ENCODE measurements at places on chromosomes 12 and 14.

DNA sequence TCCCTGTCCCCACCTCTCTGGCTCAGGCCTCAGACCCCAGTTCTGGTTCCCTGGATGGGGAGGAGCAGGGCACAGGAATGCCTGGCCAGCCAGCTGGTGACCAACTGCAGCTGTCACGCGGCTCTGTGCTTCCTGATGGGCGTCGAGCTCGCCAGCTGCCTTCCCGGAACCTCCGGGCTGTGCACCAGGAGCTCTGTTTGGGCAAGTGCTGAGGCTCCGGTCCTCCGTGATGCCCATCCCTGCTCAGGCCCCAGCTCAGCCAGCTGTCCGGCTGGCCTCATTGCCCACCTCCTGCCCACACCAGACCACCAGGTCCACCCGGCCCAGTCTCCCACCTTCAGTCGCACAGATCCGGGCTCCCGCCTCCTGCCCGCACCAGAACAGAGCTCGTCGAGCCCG is 4.8 kb downstream of the IFFO1 start:
- no peaks in the 10 kb centered on the region for H3K27me3 ChIP-seq
- peaks cover 35% of the 10 kb centered on the region for H3K36me3 ChIP-seq
- no peak for DNase-seq
- no peak overlapping the region for H3K27ac ChIP-seq
- peaks cover 48% of the 10 kb centered on the region for H3K4me1 ChIP-seq
- no peak overlapping the region for H3K4me3 ChIP-seq

GRCh38 chr12:111529424-111530368 is 69.4 kb downstream of the ATXN2 start:
- no peak overlapping the region for H3K27ac ChIP-seq
- peak; percentile 73 for DNase-seq
- no peak overlapping the region for H3K4me3 ChIP-seq
- no peaks in the 10 kb centered on the region for H3K27me3 ChIP-seq
- H3K36me3 ChIP-seq = peaks cover 14% of the 10 kb centered on the region

- peaks cover 7% of the 10 kb centered on the region for H3K27me3 ChIP-seq
- no peak overlapping the region for H3K27ac ChIP-seq
- DNase-seq = no peak
- H3K4me1 ChIP-seq = peaks cover 53% of the 10 kb centered on the region
- H3K36me3 ChIP-seq = peaks cover 13% of the 10 kb centered on the region
- no peak overlapping the region for H3K4me3 ChIP-seq
Observed at GRCh38 chr14:61564618-61565091, 130.7 kb upstream of the HIF1A start.

GRCh38 chr14:31283578-31284252 is 76.1 kb upstream of the HECTD1 start:
- peaks cover 4% of the 10 kb centered on the region for H3K4me1 ChIP-seq
- H3K27ac ChIP-seq = no peak overlapping the region
- no peaks in the 10 kb centered on the region for H3K27me3 ChIP-seq
- no peaks in the 10 kb centered on the region for H3K36me3 ChIP-seq
- DNase-seq = no peak

- no peak for DNase-seq
- H3K4me3 ChIP-seq = no peak overlapping the region
- no peak overlapping the region for H3K27ac ChIP-seq
- no peaks in the 10 kb centered on the region for H3K4me1 ChIP-seq
- H3K36me3 ChIP-seq = no peaks in the 10 kb centered on the region
Observed at GRCh38 chr12:80766897-80767296, 50.2 kb downstream of the MYF5 start.

DNA sequence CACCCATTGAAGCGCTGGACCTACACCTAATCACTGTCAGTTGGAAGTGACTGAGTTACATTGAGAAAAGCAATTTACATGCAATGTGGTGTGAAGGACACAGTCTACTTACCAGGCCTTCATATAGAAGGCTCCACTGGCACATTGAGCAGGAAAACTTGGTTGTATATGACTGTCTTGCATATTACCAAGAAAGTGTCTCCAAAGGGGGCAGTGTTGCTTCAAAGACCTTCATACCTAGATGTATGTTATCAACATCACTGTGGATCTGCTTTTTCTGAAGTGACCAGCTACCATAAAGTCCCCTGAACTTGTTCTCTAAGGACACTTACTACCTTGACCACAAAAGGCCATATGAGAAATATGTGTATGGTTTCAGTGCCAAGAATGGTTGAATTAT is 64.1 kb downstream of the NELL2 start:
- peaks cover 36% of the 10 kb centered on the region for H3K4me1 ChIP-seq
- no peak overlapping the region for H3K4me3 ChIP-seq
- H3K27ac ChIP-seq = no peak overlapping the region
- DNase-seq = peak; percentile 60
- peaks cover 5% of the 10 kb centered on the region for H3K36me3 ChIP-seq
- H3K27me3 ChIP-seq = no peaks in the 10 kb centered on the region

DNA sequence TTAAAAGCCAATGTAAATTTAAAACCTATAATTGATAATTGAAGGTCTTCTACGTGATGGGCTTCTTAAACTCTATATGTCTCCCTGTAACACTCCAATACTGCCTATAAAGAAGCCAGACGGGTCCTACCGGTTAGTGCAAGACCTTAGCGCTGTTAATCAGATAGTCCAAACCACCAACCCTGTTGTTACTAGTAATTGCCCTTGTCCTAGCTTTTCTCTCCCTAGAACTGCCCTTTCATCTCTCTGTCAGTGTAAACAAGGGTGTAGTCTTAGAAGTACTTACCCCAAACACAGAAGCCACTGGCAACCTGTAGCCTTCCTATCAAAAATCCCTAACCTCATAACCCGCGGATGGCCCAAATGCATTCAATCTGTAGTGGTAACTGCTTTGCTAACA is 243.0 kb upstream of the DIO3 start:
- DNase-seq = no peak
- H3K4me1 ChIP-seq = no peaks in the 10 kb centered on the region
- H3K27me3 ChIP-seq = peaks cover 12% of the 10 kb centered on the region
- H3K36me3 ChIP-seq = no peaks in the 10 kb centered on the region

DNA sequence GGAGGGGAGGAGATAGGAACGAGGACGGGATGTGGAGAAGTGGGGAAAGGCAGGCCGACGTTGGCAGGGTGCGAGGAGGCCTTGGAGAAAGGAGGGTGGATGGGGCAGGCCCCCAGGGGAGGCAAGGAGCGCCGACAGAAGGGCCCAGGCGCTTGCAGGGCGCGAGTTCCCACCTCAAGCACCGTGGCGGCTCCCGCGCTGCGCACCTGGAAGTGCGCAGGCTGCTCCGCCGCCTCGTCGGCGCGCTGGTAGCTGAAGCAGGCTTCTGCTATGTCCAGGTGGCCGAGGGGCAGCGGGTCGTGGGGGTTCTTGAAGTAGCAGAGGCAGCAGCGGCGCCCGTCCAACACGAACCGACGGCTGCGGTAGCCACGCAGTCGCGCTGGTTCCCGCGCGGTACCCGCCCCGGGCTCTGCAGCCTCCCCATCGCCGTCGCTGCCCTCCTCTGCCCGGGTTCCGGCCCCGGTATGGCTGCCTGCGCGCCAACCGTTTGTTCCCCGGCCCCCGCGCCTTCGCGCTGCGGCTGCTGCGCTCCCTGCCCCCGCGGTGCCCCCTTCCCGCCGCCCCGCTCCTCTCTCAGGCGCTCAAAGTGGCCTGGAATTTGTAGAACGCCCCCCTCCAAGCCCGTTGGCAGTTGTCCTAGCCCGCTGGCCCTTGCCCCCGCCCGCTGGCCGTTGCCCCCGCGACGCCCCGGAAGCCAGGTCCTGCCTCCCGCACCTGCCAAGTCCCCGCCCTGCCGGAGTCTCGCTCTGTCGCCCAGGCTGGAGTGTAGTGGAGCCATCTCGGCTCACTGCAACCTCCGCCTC is 1.1 kb upstream of the ACTR6 start:
- peak overlapping the region; percentile 87 for H3K4me3 ChIP-seq
- peak overlapping the region; percentile 100 for H3K27ac ChIP-seq
- peak; percentile 90 for DNase-seq
- no peaks in the 10 kb centered on the region for H3K27me3 ChIP-seq
- H3K4me1 ChIP-seq = peaks cover 42% of the 10 kb centered on the region

- H3K27me3 ChIP-seq = peaks cover 4% of the 10 kb centered on the region
- peaks cover 11% of the 10 kb centered on the region for H3K4me1 ChIP-seq
- no peak for DNase-seq
Observed at GRCh38 chr14:24032727-24033418, 18.9 kb upstream of the CARMIL3 start.

- DNase-seq = no peak
- H3K4me3 ChIP-seq = no peak overlapping the region
- H3K27me3 ChIP-seq = no peaks in the 10 kb centered on the region
Observed at GRCh38 chr12:22529281-22530060, 14.9 kb downstream of the C2CD5 start.

DNA sequence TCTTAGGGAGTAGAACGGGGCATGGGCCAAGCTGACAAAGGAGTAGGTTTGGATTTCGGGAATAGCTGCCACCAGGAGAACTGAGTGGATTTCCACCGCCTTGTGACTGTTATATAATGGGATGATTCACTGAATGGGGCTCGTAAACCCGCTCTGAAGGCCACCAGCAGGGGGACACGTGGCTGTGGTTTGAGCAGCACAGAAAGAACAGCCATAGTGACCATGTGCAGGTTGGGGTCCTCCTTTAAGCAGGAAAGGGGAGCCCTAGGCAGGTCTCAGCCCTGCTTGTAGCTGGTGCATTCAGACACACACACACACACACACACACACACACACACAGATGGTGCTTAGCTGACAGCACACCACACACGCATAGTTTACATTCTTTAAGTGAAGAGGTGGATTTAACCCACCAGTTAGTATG is 8.6 kb upstream of the ASB2 start:
- H3K4me3 ChIP-seq = no peak overlapping the region
- H3K4me1 ChIP-seq = peaks cover 15% of the 10 kb centered on the region
- no peaks in the 10 kb centered on the region for H3K27me3 ChIP-seq
- peaks cover 7% of the 10 kb centered on the region for H3K36me3 ChIP-seq
- DNase-seq = no peak

DNA sequence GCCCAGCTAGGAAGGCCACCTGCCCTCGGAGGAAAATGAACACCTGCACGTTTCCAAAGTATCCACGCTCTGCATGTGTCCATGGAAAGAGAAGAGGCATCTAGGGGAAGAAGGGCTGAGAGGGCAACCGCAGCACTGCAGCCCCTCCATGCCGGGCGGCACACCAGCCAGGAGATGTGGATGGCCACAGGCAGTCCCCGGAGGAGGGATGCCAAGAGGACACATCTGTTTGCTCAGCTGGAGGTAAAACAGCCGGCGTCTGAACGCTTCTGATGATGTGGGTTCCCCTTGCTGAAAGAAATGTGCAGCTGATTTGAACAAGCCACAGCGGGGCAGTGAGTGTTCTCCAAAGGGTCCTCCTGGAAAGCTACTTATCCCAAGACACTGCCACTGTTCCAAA is 34.0 kb downstream of the CHGA start:
- peaks cover under 1% of the 10 kb centered on the region for H3K4me1 ChIP-seq
- DNase-seq = no peak
- H3K27ac ChIP-seq = no peak overlapping the region
- no peaks in the 10 kb centered on the region for H3K27me3 ChIP-seq
- H3K36me3 ChIP-seq = peaks cover 1% of the 10 kb centered on the region

- peak within 1 kb of the TSS; percentile 82 for H3K4me3 ChIP-seq
- peak; percentile 89 for DNase-seq
- no peaks in the 10 kb centered on the region for H3K36me3 ChIP-seq
- H3K27me3 ChIP-seq = peaks cover 10% of the 10 kb centered on the region
Observed at GRCh38 chr14:32202998-32203882, at the start of gene RNU6-8. TSS of gene RNU6-8 (minus strand) at chr14:32203269.
